ENCODE measurements at places on chromosomes 2 and 18.

GRCh38 chr2:39567507-39567906 is 98.2 kb upstream of the TMEM178A start:
- no peak for DNase-seq

- DNase-seq: no peak
Measured at GRCh38 chr2:44599130-44599529, 237.4 kb downstream of the CAMKMT start.

- DNase-seq: no peak
Measured at GRCh38 chr2:70965506-70965905, 12.9 kb upstream of the ANKRD53 start.

DNA sequence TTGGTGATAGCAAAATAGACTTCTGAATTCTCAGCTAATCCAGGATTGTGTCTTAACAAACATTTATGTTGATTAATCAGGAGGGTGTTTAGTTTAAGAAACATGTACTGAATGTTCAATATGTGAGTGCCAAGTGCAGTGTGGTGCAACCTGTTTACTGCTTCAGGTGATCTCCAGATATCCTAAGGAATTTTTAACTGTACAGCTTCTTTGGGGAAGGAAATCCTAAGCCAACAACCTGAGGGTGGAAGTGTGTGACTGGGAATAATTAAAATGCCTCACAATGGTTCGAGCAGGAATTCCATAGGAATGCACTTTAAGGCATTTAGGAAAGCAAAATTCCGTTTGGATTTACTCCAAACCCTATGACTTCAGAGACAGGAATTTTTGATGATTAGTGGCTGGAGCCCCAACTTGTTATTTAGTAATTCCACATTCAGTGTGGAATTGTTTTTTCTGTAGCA is 16.4 kb downstream of the CRIM1 start:
- no peak for DNase-seq

GRCh38 chr18:76752400-76752799 is 70.0 kb upstream of the ZNF236 start:
- DNase-seq: no peak

DNA sequence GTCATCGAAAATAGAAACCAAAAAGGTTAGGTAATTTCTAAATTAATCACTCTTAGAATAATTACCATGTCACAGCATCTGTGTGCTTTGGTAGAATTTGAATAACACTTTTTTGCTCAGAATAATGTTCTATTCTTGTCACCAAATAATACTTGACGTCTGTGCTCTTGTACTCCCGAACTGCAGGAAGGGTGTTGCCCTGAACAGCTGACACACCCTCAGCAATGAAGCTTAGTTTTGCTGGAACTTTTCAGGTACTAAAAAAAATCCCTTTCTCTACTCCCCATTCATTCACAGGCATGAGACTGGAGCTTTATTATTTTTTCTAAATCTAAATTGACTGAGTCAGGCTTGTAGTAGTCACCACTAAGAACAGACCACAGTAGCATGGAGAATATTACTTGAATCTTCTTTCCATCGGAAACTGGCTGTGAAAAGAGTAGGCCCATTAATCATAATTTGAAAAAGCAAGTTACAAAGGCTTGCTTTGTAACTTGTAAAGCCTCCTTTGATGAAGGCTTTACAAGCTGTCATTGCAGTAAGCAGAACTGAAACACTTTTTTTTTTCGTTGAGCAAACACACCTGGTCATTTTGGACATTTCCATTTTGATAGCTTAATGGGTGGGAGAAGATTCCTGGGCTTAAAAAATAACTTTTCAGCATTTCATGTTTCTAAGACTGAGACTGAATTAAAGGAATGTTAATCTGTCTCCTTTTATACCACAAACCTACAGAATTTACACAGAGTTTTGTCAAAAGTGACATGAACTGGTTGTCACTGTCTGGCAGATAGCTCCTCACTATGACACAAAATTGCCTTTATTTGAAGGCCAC is 70.3 kb upstream of the PELI1 start:
- peak; percentile 35 for DNase-seq

GRCh38 chr2:16025211-16025875 is 85.0 kb downstream of the MYCN start:
- no peak for DNase-seq
